ENCODE measurements at places on chromosomes 6 and 20.

- DNase-seq = no peak
These were observed 308.2 kb downstream of the FARS2 start for GRCh38 chr6:5569491-5569890.

GRCh38 chr6:11462742-11463397 lies 74.7 kb upstream of the TMEM170B start:
- DNase-seq = no peak

DNA sequence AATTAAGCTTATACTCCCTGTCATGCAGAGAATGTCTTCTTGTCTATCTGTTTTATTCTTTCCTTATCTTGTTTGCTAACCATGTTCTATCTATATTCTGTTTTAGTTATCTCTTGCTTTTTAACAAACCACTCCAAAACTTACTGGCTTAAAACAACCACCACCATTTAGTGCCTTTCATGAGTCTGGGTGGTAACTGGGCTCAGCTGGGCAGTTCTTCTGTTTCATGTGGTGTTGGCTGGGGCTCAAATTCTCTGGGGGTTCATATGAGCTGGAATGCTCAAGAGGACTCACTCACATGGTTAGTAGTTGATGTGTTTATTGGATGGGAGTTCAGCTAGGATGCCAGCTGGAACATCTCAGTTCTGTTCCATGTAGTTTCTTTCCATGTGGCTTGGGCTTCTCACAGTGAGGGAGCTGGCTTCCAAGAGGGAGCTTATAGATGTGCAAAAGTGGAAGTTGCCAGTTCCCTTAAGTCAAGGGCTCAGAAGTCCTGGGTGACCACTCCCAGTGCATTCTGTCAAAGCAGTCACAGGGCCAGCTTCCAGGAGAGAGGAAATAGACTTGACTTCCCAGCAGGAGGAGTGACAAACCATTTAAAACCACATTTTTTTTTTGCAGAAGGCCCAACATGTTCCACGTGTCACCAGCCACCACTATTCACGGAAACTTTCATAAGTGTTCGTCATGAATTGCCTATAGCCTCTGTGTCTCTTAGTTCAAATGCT lies 70.4 kb downstream of the PLCB4 start:
- DNase-seq = no peak

DNA sequence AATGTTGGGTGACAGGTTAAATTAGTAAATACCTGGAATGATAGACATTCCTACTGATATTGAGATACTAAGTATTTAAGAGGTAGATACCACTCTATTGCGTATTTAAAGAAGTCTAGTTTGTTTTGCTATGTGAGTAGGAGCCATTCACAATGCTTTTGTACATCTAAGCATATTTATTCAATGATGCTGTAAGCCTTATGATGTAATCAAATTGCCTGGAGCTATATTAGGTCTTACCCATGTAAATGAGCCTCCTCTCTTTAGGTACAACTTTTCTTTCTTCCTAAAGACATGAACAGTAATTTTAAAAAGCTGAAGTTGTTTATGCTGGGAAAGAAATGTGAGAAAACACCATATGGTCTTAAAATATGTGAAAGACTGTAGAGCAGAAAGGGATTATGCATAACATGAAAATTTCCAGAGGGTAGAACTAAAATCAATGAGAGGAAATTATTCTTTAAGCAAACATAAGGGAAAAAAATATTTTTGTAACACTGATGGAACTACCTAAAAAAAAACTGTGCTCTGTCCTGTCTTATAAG lies 526.7 kb downstream of the EPHA7 start:
- no peak for DNase-seq

GRCh38 chr6:75481936-75482593 lies 11.5 kb downstream of the FILIP1 start:
- no peak for DNase-seq

DNA sequence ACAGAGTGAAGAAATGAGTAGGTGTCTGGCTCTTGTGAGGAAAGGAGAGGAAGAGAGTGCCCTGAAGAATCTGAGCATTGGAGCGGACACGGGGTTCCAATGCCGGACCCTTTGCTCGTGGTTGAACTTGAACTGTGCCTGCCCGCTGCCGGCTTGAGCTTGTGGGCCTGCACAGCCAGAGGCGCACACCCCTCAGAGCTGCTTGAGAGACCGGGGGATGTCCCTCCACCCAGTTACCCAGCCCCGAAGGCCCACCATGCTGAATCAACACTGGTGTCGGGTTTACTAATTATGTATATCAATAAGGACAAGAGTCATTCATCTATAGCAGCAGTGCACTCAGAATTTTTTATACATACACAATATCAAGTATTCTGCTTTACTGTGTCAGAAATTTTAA lies 218.3 kb upstream of the CST7 start:
- no peak for DNase-seq

- DNase-seq = no peak
These were observed 15.8 kb upstream of the FOXC1 start for GRCh38 chr6:1593958-1594314.

DNA sequence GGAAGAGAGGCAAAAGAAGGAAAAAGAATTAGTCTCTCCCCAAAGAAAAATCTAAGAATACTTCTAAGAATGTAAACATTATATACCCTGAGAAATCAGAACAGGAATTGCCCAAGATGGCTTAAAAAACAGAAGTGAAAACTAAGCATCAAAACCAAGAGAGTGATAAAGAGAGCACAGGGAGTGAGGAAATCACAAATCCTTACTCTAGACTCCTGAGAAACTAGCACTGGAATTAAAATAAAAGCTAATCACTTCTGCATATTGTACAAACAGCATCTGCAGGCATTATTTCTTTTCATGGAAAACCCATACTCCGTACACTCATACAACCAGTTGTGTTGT lies 285.7 kb downstream of the BTBD9 start:
- DNase-seq = no peak

DNA sequence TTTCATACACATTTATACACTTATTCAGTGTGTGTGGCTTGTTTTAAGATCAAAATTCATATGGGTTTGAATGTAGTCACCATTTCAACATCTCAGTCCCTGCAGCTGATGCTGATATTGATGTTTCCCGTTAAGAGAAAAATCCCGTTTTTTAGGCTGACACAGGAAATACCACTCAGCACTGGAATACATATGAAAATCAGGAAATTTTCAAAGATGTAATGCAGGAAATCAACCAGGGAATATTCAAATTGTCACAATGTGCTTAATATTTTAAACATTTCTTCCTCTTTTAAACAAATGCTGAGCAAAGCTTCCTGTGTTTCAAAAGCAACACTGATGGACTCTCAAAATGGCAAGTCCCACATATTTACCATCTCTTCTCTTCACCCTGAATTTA lies 94.5 kb upstream of the MARCKS start:
- DNase-seq = no peak

Measured in CD4-positive, alpha-beta T cell treated with Interleukin-17A for 1 hour (primary cell).